Stimulated activated CD8-positive, alpha-beta memory T cell treated with anti-CD3 and anti-CD28 coated beads, Interleukin-4, amount 100 ng/mL, for 4 hours (primary cell): ENCODE measurements at places on chromosomes 3 and 15.

DNA sequence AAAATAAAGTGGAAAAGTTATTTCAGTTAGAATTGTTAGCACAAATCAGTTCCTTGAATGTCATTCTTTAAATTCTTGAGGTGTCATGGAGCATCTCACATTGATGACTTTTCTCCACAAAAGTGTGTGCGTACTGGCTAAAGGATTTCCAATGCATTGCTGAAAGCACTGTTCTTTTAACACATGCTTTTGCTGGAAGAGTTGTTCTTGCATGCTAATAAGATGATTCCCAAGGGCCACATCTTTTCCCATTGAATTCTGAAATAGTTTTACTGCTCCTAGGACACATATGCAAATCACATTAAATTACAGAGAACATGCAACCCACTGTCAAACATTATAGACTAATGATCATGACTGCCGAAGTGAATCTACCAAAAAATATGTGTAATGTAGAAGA lies 516.3 kb upstream of the CADM2 start:
- no peak for DNase-seq

GRCh38 chr15:56194035-56194434 lies 49.6 kb downstream of the RFX7 start:
- no peak for DNase-seq

GRCh38 chr15:42619656-42620371 lies 44.4 kb downstream of the STARD9 start:
- DNase-seq: no peak

DNA sequence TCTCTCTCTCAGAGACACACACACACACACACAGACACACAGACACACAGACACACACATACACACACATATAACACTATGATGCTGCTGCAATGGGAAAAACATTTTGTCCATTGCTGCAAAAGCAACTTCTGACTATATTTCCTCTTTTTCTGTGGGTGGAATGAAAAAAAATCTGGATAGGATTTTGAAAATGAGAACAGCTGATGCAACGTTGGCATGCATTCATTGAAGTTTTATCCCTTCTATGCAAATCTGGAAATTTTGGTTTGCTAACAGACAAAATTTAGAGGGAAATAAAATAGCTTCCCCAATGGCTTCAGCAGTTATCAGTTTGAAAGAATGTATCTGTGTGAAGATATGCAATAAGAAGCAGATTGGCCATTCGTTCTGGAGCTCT lies 763.4 kb upstream of the GRM7 start:
- DNase-seq: no peak

- no peak for DNase-seq
These were observed 3.2 kb downstream of the CLCN2 start for GRCh38 chr3:184358124-184358767.

DNA sequence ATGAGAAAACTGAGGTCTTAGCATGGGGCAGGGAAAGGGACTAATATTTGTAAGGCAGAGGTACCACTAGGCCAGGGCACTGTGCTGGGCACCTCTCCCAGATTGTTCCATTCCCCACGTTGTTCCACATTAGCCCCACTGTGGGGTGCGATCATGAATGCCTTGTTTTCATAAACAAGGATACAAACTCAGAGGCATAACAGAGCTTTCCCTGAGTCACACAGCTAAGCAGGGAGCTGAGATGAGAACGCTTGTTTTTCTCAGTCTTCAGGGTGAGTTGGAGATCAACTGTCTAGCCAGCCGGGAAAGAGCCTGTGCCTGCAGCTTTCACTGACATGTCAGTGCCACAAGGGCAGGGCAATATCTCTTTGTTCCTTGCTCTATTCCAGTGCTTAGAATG lies 47.9 kb upstream of the ITGA11 start:
- DNase-seq: no peak

DNA sequence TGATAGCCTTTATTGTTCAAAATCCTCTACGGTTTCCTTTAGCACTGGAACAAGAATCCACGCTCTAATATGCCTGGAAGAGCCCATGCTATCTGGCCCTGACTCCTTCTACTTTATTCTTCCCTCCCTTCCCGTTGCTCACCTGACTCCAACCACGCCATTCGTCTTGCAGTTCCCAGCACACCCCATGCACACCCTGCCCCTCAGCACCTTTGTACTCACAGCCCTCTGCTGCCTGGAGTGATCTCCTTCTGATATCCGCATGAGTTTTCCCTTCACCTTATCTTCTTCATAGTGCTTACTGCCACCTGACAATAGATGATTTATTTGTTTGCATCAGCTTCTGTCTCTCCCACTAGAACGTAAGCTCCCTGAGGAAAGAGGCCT lies 16.6 kb upstream of the BCL2A1 start:
- no peak for DNase-seq

- DNase-seq: no peak
These were observed 27.1 kb upstream of the C3orf49 start for GRCh38 chr3:63791974-63792373.

DNA sequence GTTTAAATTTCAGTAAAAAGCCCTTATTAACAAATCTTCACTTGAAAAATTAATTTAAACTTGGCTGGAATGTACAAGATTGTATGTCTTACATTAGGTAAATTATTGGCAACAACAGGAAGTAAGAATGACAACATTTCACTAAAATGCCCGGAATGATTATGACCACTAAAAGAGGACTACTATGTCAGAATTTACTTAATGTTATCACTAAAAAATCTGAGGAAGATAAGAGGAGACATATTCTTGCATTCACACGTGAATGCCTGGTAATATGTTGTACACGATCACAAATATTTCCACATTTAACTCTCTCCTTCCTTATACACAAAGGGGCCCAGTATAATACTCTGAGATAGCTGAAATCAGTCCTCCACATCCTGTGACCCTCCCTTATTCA lies 29.7 kb downstream of the VGLL3 start:
- DNase-seq: no peak

DNA sequence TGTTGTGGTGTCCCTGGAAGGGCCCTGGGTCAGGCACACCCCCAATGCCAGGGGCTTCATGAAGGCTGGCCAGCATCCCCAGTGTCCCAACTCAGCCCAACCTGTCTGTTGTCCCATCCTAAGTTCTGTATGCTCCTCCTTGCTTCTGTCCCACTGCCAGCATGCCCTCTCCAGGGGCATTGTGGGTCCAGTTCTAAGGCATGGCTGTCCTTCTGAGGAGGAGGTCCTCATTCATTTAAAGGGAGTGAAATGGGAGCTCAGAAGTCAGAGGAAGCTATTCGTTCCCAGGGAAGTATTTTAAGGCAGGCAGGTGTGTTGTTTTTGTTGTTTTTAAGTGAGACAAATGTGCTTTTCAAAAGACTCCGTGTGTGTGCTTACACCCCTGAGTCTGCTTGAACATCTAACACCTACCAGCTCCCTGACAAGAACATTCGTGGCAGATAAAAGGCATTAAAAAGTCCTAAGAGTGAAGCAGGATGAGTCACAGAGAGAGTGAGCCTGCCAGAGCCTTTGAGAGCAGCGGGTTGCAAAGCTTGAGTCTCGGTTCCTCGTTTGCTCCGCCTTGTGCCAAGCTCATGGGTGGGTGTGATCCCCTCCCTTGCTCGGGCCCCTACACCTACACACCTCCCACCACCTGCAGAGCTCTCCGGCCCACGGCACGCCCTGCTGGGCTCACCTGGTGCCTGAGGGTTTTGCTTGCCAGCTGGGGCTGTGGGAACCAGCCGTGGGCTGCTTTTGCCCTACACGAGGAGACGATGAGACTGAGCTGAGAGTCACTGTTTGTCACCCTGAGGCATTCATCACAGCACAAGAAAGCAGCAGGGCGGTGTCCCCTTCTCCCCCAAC lies 183.4 kb upstream of the TOPAZ1 start:
- peak; percentile 36 for DNase-seq
